ENCODE measurements at places on chromosomes 11 and 22. TPM values are rescaled to one million over a fixed set of nuclear protein-coding genes. Genes with fewer than 3 reads are reported as not detected.

Gene TBX1
- total RNA-seq, result 1.2 TPM

DNA sequence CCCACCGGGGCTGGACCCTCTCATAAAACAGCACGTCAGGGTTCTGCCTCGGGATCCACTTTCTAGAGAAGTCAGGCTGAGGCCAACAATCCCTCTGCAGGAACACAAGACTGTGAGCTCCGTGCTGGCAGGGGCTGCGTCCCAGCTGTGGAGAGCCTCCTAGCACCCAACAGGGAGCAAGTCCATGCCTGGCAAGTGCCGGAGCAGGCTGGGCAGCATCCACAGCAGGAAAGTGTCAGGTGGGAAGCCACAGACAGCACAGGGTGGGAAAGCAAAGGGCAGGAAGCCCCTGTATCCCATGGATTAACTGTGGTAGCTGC lies 682.3 kb downstream of the TBC1D22A start:
- H3K4me3 ChIP-seq, result no peak overlapping the region
- no peak overlapping the region for H3K27ac ChIP-seq
- H3K27me3 ChIP-seq, result no peaks in the 10 kb centered on the region
- H3K36me3 ChIP-seq, result no peaks in the 10 kb centered on the region
- no peak for DNase-seq

Gene ANGPTL5
- total RNA-seq, result 0.25 TPM

Gene GGTLC3
- total RNA-seq, result not detected

DNA sequence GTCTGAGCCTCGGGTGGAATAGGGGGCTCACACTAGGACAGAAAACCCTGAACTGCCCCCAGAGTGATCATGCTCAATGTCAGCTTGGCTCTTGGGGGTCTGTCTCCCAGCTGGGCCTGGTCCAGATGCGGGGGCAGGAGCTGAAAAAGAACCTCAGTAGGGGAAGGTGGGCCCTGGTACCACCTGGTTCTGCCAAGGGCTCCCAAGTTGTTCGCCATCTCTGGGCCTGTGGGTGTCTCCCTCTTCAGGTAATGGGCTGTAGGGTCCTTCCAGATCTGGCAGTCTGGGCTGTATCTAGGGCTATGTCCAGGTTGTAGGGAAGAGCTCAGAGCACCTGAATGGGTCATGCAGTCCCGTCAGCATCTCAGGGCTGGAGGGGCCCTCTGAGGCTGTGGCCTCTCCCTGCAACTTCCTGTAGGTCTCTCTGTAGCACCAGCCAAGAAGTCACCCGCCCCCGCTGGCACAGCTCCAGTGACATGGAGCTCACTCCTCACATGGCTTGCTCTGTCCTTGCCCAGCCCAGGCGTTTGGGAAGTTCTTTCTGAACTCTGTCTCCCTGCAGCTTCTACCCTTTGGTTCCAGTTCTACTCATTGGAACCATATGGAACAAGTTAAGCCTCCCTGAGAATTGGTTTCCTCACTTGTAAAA lies 33.0 kb upstream of the SOX10 start:
- no peaks in the 10 kb centered on the region for H3K27me3 ChIP-seq
- H3K27ac ChIP-seq, result no peak overlapping the region
- peak; percentile 85 for DNase-seq
- H3K36me3 ChIP-seq, result no peaks in the 10 kb centered on the region
- peaks cover 20% of the 10 kb centered on the region for H3K4me1 ChIP-seq

Gene MUC15
- not detected for total RNA-seq

DNA sequence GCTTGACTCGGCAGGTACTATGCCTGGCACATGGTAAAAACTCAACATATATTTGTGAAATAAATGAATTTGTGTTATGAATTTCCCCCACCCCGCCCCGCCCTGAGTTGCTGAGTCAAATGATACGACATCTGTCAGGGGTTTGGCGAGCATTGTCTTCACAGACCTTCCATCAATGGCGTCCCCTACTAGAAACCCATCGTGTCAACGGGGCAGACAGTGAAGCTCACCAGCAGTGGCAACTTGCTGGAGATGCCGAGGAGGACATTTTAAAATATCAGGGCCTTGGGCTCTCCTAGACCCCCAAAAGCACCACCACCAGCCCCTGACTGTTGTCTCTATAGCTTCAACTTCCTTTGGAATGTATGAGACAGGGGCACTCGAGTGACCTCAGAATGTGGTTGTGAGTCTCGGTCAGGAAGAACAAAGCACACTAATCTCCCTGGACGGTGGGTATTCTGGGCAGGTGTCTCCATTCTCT lies 761 bp upstream of the NXF1 start:
- peak; percentile 20 for DNase-seq
- H3K27me3 ChIP-seq, result no peaks in the 10 kb centered on the region
- H3K4me3 ChIP-seq, result peak overlapping the region; percentile 79
- peaks cover 10% of the 10 kb centered on the region for H3K36me3 ChIP-seq
- peaks cover 17% of the 10 kb centered on the region for H3K4me1 ChIP-seq
- peak overlapping the region; percentile 83 for H3K27ac ChIP-seq

GRCh38 chr22:25134028-25134427 lies 65.6 kb upstream of the CRYBB3 start:
- H3K4me1 ChIP-seq, result peaks cover 31% of the 10 kb centered on the region
- DNase-seq, result no peak
- H3K4me3 ChIP-seq, result no peak overlapping the region
- H3K36me3 ChIP-seq, result no peaks in the 10 kb centered on the region
- no peaks in the 10 kb centered on the region for H3K27me3 ChIP-seq
- no peak overlapping the region for H3K27ac ChIP-seq

GRCh38 chr11:68269414-68270081 lies 2.2 kb downstream of the C11orf24 start:
- no peak overlapping the region for H3K4me3 ChIP-seq
- no peak for DNase-seq
- no peaks in the 10 kb centered on the region for H3K27me3 ChIP-seq
- peaks cover 25% of the 10 kb centered on the region for H3K4me1 ChIP-seq

GRCh38 chr11:130123414-130124040 lies 36.1 kb upstream of the ST14 start:
- no peak overlapping the region for H3K4me3 ChIP-seq
- no peaks in the 10 kb centered on the region for H3K27me3 ChIP-seq
- peak overlapping the region; percentile 54 for H3K27ac ChIP-seq
- DNase-seq, result no peak

- H3K4me1 ChIP-seq, result no peaks in the 10 kb centered on the region
- H3K4me3 ChIP-seq, result no peak overlapping the region
- peaks cover 21% of the 10 kb centered on the region for H3K36me3 ChIP-seq
- no peaks in the 10 kb centered on the region for H3K27me3 ChIP-seq
Observed at GRCh38 chr22:42172773-42173172, 42.2 kb upstream of the CYP2D6 start.

Gene TPH1
- 0.04 TPM for total RNA-seq

DNA sequence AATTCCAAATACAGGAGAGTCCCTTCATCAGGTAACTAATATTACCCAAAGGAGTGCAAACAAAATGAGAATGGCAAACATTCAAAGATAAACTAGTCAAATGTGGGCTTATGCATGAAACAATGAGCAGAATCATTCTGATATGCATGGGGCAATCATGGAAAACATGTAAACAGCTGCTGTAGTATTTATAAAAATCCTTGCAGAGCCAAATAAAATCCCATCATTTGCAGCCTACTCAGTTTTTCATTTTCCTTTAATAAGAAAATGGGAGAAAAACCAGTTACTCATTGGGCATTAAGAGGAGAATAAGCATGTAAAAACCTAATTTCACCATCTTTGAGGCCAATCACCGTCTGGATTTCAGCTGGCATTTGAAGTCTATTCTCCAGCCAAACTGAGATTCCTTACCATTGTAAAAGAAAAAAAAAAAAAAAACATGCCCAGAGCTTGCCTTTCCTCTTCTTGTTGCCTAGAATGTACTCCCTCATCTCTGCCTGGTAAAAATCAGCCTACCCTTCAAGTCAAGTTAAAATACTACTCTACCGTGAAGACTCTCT lies 249.1 kb downstream of the TTC28 start:
- no peak for DNase-seq
- no peak overlapping the region for H3K4me3 ChIP-seq
- no peak overlapping the region for H3K27ac ChIP-seq
- H3K27me3 ChIP-seq, result no peaks in the 10 kb centered on the region

Gene MUC5AC
- total RNA-seq, result not detected

DNA sequence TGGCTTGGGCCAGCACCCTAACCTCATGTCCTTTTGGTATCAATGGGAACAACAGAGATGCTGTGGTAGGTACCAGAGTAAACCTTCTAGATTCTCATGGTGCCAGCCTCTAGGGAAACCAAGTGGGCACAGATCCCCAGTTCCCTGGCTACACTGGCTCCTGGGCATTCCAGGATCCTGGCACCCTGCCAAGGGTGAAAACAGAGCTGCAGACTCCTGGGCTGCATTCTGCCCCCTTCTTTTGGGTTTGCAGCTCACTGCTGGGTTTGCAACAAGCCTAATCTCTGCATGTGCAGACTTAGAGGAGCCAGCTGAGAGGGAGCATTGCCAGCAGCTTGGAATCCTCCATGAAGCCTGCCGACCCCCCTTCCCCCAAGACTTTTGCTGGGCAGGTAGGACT lies 30.6 kb downstream of the PRDM11 start:
- H3K4me1 ChIP-seq, result peaks cover 32% of the 10 kb centered on the region
- no peaks in the 10 kb centered on the region for H3K27me3 ChIP-seq
- H3K36me3 ChIP-seq, result no peaks in the 10 kb centered on the region
- H3K27ac ChIP-seq, result no peak overlapping the region

DNA sequence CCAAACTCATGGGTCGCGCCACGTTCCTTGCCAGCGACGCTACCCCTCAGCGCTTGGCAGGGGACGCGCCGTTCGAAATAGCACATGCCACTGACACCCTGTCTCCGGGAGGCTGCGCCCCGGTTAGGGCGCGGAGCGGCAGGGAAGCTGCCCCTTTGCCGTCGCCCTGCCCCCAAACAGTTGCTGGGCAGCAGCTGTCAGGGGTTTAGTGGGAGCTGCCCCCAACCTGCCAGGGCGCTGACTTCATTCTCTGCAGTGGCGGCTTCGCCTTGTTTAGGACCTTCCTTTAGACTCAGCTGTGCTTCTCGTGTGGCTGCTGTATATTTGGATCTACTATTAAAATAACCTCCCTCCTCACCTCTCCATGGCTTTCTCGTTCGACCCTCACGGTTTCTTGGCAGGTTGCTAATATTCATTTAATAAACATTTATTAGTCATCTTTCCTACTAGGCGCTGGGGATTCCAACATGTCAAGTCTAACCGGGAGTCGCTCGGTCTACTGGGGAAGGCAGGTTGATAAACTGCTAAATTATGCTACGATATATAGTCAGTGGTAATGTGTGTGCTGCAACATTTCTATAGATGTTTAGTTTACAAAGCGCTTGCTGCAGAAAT lies 782 bp downstream of the TMEM109 start:
- H3K27ac ChIP-seq, result peak overlapping the region; percentile 92
- no peaks in the 10 kb centered on the region for H3K27me3 ChIP-seq
- peaks cover 12% of the 10 kb centered on the region for H3K36me3 ChIP-seq
- peaks cover 75% of the 10 kb centered on the region for H3K4me1 ChIP-seq
- DNase-seq, result no peak

Gene MRGPRF
- 3.4 TPM for total RNA-seq

DNA sequence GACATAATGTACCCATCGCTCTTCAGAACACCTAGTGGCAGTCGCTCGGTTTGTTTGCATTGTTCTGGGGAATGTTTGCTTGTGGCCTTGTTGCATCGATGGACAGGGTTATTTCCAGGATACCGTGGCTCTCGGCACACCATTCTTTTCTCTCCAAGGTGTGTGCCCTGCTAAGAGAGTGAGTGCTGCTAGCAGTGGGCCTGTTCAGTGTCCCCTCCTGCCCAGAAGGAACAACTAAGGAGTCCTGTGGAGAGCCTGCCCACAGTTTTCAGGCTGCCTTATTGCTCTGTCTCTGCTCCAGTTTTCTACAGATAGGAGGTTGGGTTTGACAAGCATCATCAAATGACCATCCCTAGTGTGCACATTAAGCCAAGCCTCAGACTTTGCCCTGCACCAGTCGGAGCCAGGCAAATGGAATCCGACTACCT lies 1.4 kb downstream of the CRY2 start:
- peak overlapping the region; percentile 99 for H3K27ac ChIP-seq
- peak overlapping the region; percentile 96 for H3K4me3 ChIP-seq
- H3K36me3 ChIP-seq, result no peaks in the 10 kb centered on the region

DNA sequence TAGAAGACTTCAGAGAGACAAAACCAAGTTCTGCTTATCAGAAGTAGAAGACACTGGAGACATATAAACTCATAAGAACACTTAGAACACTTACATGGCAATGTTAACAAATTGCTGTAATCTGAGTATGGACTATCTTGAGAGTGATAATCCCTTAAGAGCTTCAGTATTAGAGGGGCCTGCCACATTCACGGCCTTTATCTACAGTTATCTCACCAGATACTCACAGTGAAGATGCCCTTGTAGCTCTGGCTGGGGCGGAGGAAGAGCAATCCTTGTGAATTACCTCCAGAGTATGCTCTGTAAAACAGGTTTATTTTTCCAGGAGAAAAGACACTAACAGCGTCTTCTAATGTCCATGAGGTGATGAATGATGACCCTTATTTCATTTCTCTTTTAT lies 762.8 kb downstream of the FAM181B start:
- H3K27me3 ChIP-seq, result no peaks in the 10 kb centered on the region
- H3K27ac ChIP-seq, result no peak overlapping the region
- no peaks in the 10 kb centered on the region for H3K4me1 ChIP-seq
- no peaks in the 10 kb centered on the region for H3K36me3 ChIP-seq
- no peak overlapping the region for H3K4me3 ChIP-seq
- DNase-seq, result no peak

DNA sequence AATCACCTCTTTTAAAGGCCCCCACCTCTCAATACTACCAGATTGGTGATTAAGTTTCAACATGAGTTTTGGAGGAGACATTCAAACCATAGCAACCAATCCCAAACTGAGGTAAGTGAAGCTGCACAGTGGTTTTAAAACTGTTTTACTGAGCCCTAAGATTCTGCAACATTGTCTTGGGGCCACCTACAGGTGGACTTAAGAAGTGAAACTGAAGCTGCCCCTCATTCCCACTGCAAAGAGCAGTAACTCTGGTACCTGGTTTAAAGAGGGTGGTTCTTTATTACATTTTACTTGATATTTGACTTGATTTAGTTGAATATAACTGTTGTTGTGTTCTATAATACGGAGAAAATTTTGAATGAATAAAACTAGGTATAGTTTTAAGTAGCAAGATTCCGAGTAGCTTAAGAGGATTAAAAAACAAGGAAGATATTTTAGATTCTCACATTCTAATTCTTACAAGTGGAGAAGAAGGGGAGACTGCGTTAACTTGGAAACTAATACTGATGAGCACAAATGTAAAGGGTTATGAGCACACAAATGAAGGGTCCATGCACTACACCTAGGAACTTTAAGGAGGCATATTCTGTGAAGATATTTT lies 26.7 kb downstream of the SYT9 start:
- no peak overlapping the region for H3K27ac ChIP-seq
- no peaks in the 10 kb centered on the region for H3K4me1 ChIP-seq
- H3K36me3 ChIP-seq, result no peaks in the 10 kb centered on the region
- DNase-seq, result no peak
- H3K27me3 ChIP-seq, result no peaks in the 10 kb centered on the region
